ENCODE measurements at places on chromosomes 3 and 15.

GRCh38 chr3:194494951-194495374, 8.2 kb upstream of the ATP13A3 start:
- DNase-seq = no peak

- no peak for DNase-seq
Observed at GRCh38 chr15:75149867-75150709, 51.6 kb upstream of the C15orf39 start.

- no peak for DNase-seq
Observed at GRCh38 chr3:17054982-17055343, 170.2 kb downstream of the PLCL2 start.

DNA sequence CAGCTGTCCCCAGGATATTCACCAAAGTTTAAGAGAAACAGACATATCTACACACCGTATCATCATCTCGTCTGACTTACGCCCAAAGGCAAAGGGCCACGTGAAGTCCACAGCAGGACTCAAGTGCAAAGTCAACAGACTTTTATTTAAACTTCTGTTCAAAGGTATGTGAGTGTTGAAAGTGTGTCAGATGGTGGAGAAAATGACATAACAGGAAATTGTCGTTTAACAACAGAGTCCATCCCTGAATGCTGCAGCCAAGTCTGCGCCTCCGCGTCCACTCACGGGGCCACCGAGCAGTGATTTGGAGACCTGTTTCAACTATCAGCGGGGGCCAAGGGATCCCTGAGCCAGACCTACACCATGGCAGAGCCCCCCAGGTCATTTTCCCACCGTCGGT, 165.6 kb downstream of the XXYLT1 start:
- no peak for DNase-seq

DNA sequence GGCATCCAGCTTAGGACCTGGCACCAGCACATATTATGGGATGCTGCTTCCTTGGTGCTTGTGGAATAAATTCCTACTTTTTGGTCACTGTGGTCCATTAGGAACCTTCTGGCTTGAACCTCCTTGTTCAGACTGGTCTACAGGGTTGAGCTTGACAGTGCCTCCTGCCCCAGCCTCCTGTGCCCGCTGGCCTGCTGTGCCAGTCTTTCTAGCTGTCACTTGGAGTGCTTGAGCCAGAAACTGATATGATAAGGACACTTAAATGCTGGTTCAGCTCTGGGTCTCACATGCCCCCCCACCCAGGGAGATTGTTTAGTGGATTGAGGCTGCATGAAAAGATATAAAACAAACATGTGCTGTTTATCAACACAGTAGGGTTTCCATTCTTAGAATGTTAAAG, 147.8 kb downstream of the SLCO3A1 start:
- no peak for DNase-seq

DNA sequence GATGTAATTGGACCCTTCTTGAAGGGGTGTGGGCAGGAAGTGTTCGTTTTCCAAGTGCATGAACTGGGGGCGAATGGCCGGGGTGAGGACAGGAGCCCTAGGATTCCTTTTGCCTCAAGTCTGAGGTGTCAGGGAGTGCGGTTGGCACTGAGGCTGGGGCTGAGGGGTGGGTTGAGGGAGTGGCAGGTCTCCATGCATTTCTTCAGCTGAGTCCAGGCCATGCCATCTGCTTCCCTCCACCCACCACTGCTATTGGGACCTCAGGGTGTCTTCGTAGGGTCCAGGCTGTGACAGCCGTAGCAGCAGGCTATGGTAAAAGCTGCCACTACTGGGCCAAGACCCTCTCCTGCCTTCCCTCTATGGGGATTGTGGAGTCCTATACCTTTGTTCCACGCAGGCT, 25.6 kb upstream of the TSPAN3 start:
- no peak for DNase-seq

DNA sequence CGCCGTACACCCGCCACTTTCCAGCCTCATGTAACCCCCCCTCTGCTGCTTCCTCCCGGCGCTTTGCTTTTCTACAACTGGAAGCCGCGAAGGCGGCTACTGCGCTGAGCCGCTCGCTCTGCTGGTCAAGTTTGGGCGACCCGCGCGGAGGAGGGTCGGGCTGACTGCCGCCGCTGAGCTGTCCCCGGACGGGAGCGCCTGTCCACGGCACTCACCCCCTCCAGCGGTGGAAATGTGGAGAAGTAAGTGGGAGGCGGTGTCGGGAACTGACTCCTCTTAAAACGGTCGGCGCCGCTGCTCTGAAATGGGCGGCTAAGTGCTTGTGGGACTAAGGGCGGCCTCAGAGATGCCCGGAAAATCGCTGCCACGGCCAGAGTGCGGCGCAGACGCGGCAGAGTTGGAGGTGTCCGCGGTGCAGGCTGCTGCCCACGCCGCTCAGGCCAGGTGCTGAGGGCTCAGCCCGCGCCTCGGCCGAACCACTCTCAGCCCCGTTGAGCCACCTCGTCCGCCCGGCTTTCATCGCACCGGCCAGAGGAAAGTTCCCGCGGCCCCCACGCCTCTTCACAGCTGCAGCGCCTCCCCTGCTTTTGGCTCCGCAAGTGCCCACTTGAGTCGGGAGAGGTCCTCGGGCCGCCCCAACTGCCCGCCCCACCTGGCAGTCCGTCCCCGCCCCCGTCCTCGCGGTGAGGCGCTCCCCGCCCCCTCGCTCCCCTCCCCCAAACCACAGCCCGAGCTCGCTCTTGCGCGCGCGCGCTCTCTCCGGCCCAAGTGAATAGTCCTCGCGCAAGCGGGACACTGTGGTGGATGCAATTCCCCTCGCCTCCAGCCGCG, at the start of gene EPHA6:
EPHA6 (plus strand) TSS at position 775 of the 831 bp plus-strand sequence.
- DNase-seq = peak; percentile 78

DNA sequence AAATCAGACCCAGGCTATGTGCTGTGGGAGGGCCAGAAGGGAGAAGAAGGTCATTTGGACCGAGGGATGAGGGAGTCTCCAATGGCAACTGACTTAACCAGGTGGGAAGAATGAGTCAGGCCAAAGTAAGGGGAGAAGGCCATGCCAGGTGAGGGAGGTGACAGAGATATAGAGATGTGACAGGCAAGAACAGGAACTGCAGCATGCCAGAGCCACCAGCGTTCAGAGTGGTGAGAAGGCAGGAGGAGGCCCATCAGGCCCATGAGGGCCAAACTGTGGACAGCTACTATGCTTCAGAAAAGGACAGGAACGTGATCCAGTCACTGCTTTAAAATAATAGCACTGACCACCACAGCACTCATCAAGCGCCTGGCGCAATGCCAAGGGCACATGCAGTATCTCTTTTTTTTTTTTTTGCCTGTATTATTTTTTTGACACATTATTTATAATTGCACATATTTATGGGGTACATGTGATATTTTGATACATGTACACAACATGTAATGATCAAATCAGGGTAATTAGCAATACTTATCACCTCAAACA, 154.3 kb upstream of the IGF1R start:
- DNase-seq = no peak

- DNase-seq = no peak
Observed at GRCh38 chr15:26073430-26074333, 210.6 kb upstream of the ATP10A start.

GRCh38 chr15:79529157-79529785, 97.1 kb downstream of the MINAR1 start:
- no peak for DNase-seq

DNA sequence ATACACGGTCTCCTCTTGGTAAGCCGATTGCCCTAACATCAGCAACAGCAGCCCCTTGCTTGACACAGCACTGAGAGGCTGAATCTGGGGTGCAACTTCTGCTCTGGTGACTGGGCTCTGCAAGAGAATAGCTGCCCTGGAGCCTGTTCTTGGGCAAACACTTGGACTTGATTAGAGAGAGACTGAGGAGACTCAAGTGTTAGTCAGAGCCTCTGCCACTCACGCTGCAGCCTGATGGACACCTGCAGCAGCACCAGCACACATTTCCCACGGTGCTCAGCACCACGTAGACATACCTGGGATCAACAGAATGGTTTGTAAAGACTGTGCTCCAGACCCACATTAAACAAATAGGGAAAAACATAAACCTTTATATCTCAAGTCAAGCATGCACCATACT, 35.8 kb upstream of the UMPS start:
- DNase-seq = no peak

DNA sequence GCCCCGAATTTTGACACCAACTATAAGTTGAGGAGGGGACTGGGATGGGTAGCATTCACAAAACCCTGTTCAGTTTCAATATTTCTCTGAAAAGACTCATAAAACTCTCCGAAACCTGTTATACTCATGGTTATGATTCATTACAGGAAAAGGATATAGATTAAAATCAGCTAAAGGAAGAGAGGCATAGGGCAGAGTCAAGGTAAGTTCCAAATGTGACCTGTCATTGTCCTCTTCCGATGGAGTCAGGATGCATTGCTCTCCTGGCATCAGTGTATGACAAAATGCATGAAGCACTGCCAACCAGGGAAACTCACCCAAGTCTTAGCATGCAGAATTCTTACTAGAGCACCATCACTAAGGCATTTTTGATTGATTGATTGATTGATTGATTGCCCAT, 525.0 kb upstream of the NAALADL2 start:
- DNase-seq = no peak

GRCh38 chr3:35639254-35640186, at the start of gene ARPP21:
TSS of gene ARPP21 (plus strand) at chr3:35639525. CDS start at chr3:35681752, 42,227 bp downstream.
- peak; percentile 57 for DNase-seq

DNA sequence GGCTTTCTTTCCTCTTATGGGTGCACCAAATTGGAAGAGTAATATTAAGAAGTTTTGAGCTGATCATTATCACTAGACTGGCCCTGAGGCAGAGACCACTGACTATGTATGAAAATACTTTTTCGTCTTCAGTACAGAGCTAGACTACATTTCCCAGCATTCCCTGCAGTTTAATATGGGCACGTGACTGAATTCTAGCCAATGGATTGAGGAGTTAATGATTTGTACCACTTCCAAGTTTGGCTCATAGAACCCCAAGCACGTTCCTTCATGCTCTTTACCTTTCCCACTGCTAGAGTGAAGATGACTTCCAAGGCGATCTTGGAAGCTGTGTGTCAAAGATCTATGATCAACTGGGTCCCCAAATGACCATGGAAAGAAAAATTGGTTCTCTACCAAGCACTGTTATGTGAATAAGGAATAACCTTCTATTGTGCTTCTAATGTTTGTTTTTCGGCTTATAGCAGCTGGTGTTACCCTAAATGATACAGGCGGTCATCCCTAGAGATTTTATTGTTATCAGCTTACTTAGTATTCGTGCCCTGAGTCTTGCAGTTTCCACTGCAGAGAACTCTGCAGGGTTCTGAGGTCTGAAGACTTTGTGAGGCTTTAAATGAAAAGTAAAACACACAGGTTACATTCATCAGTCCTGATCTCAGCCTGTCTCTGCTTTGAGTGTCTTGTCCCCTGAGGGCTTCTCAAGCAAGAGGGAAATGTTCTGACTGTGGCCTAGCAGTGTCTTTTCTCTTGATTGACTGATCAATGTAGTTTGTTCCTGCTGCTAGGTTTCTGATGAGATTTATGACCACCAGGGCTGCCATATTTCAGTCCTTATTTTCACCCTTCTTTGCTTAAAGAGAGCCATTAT, 486.8 kb downstream of the PDCD6IP start:
- DNase-seq = no peak

- DNase-seq = no peak
Observed at GRCh38 chr15:51878446-51879386, 49.3 kb downstream of the TMOD3 start.

DNA sequence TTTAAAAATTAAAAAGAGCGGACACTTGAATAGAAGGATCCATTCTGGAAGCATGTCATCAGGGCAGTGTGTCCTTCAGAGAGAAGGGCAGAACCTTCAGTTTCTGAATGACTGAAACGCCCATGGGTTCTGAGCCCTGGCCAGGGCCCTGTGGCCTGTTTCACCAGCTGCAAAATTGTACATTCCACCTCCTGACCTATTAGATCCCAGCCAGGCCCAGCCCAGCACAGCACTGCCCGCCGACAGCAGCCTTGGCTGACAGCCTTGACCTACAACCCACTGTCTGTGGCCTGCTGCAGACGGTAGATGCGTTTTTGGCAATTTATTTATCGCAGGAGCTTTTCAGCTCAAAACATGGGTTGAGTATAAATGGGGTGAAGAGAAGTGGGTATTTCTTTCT, 5.9 kb upstream of the POLG start:
- no peak for DNase-seq

DNA sequence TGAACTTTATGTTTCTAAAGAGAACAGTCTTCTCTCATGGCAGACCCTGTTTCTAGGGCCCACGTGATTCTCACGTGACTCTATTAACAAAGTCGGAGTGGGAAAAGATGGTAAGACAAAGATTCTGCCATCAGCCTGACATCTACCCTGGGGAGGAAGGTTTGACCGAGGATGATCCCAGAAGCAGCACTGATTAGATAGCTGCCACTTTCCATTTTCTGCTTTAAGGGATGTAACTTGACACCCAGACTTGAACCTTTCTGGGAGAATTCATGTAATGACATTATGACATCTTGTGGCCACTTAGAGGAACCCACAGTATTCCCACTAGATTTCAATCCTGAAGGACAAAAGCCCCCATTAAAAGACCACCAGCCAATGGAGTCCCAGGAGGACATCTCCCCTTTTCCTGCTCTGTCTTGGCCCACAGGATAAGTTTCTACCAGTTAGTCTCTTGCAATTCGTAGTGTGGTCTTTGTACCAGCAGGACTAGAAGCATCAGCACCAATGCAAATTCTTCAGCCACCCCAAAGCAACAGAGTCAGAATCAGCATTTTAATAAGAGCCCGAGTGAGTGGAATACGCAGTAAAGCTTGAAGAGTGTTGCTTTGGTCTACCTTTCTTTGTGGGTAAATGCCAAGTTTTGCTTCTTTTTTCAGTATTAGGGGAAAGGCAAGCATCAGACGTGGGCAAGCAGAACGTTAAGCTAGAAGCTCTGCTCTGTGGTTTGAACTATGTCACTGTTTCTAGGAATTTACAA, 480.5 kb upstream of the PROK2 start:
- DNase-seq = peak; percentile 65

DNA sequence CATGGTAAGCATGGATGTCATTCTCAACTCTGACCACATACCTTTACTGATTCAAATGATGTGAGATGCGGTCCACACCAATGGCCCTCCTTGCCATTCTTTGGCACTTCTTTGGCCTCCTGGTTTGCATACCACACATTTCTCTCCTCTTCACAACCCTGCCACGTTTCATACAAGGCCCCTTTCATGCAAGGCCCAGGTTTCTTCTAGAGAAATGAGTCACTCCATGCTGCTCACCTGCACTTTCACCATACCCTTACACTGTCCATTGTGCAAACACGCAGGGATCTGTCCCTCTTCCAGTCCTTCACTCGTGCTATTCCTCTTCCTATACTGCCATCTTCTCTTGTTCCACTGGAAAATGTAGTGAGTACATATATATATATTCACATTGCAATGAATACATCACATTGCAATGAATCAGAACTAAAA, 24.4 kb upstream of the SLC24A5 start:
- no peak for DNase-seq

- DNase-seq = no peak
Observed at GRCh38 chr3:45765266-45765851, 31.0 kb downstream of the SLC6A20 start.
